ENCODE measurements at places on chromosomes 3 and 15.

DNA sequence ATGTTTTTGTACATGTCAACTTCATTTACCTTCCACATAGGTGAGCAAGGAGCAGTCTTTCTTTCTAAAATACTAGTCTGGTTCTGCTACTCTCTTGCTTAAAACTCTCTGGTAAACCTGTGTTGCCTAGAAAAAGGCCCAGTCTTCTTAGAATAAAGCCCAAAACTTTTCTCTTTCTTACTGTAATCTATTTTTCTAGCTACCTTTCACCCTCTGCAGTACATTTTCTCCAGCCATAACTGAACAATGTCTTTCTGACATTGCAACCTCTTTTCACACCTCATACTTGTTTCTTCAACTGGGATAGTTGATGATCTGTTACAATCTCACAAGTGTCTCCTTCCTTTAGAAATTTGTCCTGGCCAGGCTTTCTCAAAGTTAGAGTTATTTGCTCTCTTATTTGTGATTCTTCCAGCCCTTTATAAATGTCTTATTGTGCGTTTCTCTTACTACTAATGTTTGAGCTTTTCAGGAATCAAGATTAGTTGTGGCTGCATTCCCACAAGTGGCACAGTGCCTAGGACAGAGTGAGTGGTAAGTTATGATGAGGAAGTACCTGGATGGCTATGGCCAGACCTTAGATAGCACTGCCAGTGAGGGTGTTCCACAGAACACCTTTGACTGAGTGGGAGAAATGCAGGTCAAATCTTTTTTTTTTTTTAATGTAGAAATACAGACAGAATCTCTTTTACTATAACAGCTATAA is 313.4 kb upstream of the SATB1 start:
- DNase-seq = no peak

DNA sequence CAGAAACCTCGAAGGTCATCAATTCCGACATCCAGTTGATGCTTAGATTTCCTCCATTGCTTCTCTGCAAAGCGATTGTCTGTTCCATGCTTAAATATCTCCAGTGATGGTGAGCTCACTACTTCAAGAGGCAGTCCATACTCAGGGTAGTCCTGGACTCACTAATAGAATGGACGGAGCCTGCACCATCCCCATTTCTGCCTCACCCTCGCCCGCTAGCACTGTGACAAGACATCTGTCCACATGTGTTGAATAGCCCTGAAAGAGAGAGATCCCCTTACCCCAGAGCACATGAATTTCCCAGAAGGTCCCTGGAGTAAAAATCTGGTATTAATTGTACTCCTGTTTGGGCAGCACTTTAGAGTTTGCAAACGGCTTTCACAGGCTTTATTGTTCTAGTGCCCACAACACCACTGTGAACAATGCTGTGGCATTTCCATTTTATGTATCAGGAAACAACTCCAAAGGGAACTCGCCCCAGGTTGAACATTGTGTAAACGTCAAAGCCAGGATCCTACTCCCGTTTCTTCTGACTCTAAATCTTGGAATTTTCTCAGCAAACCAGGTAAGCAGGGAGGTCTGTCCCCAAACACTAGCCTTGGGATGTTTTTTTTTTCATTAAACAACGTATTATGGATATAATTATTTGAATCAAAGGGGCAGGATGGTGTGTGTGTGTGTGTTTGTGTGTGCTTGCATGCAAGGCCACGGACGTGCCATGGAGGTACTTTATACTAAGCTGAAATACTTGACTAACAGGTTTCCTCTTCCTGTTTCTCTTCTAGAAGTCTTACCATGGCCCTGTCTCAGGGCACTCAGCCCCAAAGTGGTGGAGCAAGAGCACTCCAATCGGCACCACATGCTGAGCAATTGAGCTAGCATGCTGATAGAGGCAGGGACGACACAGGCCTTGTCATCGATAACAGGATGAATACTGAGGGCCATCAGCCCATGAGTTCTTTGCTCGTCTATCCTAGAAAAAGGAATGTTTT is 198.3 kb downstream of the OPA1 start:
- no peak for DNase-seq

GRCh38 chr15:77195586-77195985 is 124.7 kb upstream of the TSPAN3 start:
- no peak for DNase-seq

GRCh38 chr3:105938101-105938500 is 69.3 kb upstream of the CBLB start:
- no peak for DNase-seq

GRCh38 chr15:36898536-36899126 is 201.7 kb downstream of the MEIS2 start:
- no peak for DNase-seq

GRCh38 chr3:73601011-73601410 is 23.7 kb downstream of the PDZRN3 start:
- no peak for DNase-seq

DNA sequence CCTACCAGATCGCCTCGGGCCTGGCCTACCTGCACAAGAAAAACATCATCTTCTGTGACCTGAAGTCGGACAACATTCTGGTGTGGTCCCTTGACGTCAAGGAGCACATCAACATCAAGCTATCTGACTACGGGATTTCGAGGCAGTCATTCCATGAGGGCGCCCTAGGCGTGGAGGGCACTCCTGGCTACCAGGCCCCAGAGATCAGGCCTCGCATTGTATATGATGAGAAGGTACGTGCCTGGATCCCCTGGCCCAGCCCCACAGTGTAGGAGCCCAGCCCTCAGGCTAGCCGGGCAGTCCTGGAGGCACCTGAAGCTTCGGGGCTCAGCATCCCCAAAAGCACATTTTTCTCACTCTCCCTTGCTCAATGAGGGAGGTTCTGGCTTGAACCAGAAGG is 135.8 kb downstream of the LRRK1 start:
- DNase-seq = no peak

DNA sequence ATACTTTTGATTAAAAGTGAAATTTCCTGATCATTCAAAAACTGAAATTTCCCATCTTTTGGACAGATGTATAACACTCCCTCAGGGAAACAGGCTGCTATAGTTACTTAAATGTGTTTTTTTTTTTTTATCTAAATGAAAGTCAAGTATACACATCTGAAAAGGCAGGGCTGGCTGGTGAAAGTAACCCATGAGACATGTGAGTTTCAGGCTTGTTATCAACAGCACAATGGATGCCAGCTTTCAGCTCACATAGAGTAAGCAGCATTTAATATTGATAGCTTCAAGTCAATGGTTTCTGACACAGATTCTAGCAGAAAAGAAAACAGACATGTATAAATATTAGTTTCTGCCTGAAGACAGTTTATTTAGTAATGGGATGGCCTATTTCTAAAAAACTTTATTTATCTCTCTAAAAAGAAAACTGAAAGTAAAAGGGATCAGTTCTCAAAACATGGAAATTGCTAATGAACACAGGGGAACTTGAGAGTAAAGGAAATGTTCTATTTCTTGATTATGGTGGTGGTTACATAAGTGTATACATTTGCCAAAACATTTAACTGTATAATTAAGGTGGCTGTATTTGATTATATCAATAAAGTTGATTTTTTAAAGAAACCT is 89.7 kb upstream of the CMC1 start:
- DNase-seq = no peak

GRCh38 chr3:160780245-160780644 is 24.2 kb downstream of the PPM1L start:
- no peak for DNase-seq

DNA sequence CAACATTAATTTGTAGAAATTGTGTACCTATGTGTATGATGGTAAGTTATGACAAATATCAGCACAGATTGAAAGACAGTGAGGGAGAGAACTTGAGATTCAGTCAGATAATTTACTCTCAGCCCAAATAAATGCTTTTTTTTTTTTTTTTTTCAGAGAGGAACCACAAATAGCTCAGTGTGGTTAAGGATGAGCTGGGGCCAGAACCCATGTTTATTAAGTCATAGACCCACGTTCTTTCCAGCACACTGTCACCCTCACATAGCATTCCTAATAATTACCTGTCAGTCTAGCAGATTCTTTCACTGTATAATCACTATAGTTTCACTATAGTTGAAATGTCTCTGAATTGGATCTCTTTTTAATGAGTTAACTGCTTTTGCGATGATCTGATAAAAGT is 246.1 kb downstream of the ZIC1 start:
- DNase-seq = no peak

GRCh38 chr15:77409259-77410156 is 10.4 kb downstream of the PEAK1 start:
- DNase-seq = no peak

DNA sequence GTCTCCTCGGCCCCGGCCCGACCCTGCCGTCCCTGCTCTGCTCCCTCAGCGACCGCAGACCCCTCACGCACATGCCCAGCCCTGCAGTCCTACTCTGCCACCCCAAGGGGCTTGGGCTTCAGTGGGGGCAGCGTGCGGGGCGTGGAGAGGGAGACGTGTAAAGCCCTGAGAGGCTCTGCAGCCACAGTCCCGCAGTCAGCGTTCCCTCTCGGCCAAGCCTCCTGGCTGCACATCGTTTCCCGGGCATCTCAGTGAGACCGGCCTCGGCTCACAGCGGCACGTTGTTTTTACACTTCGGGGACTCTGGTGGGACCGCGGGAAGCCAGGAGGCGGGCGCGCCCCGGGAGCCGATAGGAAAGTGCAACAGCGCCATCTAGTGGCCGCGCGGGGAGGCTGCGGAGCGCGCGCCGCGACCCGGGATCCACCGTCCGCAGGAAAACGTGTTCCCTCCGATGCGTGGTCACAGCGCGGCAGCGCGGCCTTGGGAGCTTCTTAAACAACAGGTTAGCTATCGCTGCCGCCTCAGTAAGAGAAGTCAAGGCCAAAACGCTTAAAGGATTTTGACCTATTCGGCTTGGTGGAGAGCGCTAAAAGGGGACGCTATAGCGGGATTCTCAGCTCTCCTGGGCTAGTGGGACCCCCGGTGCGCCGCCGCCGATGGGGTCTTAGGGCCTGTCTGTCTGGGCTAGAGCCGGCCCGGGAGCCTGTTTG is 226.8 kb upstream of the IGF1R start:
- peak; percentile 24 for DNase-seq

- no peak for DNase-seq
These were observed 54.2 kb downstream of the MEIS2 start for GRCh38 chr15:37045859-37046740.

DNA sequence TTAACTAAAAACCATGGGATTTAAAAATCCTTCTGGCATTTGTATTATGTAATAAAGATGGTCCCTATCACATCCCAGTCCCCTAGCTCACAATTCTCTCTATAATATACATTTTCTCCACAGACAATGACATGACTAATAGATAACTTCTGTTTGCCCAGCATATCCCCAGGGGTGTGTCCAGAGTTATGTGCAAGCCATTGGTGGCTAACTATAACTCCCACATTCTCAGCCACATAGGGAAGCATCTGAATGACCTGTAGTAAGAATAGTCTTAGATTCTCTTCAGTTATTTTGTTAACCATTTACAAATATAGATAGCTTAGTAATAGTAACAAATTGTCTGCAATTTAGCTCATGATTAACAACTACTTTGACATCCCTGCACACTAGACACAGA is 52.2 kb upstream of the RBSN start:
- no peak for DNase-seq

GRCh38 chr3:16912400-16913263 is 27.9 kb downstream of the PLCL2 start:
- no peak for DNase-seq

DNA sequence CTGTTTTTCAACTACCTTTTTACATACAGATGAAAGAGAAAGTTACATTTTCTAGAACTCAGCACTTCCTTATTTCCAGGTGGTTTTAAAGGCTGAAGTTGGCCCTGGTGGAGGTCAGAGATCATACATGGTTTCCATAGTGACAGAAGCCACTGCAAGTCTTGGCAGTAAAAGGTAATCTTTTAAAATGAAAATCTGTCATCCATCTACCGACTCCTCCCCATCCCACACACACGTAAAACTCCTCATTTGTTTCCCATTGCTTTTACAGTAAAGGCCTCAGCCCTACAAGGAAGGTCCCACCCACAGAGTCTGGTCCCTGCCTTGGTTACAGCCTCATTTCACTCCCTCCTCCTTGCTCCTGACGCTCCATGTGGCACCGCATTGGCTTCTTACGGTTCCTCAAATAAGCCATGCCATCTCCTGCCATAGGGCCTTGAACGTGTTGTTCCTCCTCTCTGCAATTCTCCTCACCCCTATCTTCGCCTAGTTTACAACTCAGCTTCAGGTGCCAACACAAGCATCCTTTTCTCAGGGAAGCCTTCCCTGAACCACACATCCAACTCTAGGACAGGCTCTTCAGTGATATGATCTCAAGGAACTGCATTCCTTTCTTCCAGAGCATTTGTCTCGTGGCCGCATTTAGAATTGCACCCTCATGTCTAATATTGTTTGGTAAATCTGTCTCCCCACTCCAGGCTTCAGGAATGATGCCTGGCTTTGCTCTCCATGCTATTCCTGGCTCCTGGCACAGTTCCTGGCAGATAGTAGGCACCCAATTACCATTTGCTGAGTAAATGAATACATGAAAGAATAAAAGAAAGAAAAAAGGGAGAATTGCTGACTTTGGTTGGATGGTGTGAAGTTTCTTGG is 2.6 kb downstream of the CYP19A1 start:
- DNase-seq = no peak

DNA sequence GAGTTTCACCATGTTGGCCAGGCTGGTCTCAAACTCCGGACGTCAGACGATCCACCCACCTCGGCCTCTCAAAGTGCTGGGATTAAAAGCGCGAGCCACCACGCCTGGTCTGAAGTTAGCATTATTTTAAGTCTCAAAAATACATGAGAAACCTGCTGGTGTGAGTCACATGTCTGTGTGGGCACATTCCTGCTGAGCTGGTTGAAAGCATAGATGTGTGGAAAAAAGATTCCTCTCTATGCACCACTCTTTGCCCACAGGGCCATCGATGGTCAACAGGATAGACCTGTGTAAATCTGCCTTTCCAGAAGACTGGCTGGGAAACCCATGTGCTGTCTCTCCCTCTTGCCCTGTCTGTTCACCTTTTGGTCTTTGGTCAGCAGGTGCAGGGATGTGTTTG is 63.5 kb downstream of the CHRD start:
- no peak for DNase-seq

All from stimulated activated CD8-positive, alpha-beta memory T cell treated with anti-CD3 and anti-CD28 coated beads, Interleukin-7, amount 100 ng/mL, for 1 hour (primary cell).